Cortex of kidney (tissue), 1 donor: ENCODE measurements at places on chromosomes 13 and 19.

DNA sequence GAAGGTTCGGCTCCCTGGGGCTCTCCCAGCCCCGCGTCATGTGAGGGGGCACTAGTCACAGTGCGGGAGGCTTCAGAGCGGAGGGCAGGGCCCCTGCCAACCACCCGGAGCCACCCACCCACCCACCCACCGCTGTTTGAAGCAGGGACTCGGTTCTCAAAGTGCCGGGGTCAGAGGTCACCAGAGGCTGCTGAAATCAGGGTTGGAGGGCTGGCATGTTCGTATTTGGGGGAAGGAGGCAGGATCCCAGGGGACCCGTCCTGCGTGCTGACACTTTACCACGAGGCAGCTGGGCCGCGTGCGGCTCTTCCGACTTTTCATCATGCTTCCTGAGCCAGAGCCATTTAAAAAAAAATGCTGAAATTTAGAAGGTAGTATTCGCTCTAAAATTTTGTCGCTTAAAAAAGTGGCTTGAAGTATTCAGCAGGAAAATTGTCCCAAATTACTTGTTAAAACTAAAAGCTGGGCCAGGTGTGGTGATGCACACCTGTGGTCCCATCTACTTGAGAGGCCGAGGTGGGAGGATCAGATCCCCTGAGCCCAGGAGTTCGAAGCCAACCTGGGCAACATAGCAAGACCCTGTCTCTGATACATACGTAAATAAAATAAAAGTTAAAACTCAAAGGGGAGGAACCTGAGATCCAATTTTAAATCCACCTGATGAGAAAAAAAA lies 21.2 kb downstream of the ATP11A start:
- no peak for DNase-seq

GRCh38 chr19:7293762-7294557 lies at the start of gene INSR:
TSS of gene INSR (minus strand) at chr19:7294414. CDS start at chr19:7293891, 523 bp downstream.
- peak; percentile 7 for DNase-seq

DNA sequence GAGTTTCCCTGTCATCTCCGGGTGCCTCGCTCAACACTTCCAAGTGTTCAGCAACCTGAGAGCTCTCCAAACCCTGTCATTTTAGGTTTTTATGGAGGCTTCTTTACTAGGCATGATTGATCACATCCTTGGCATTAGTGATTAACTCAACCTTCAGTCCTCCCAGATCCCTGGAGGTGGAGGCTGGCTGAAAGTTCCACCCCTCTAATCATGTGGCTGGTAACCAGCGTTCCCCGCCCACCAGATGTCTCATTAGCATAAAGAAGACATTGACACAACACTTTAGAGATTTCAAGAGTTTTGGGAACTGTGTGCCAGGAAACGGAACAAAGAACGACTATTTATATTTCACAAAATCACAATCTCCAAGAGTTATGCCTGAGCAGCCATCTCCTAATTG lies 71.1 kb upstream of the RGCC start:
- DNase-seq, result no peak

GRCh38 chr19:6632002-6632621 lies 37.8 kb downstream of the TNFSF14 start:
- DNase-seq, result no peak

GRCh38 chr13:77810430-77810829 lies 108.2 kb downstream of the EDNRB start:
- no peak for DNase-seq

GRCh38 chr13:19860884-19861655 lies 2.4 kb downstream of the ZMYM5 start:
- DNase-seq, result no peak
